ENCODE measurements at places on chromosomes 12 and 14.

DNA sequence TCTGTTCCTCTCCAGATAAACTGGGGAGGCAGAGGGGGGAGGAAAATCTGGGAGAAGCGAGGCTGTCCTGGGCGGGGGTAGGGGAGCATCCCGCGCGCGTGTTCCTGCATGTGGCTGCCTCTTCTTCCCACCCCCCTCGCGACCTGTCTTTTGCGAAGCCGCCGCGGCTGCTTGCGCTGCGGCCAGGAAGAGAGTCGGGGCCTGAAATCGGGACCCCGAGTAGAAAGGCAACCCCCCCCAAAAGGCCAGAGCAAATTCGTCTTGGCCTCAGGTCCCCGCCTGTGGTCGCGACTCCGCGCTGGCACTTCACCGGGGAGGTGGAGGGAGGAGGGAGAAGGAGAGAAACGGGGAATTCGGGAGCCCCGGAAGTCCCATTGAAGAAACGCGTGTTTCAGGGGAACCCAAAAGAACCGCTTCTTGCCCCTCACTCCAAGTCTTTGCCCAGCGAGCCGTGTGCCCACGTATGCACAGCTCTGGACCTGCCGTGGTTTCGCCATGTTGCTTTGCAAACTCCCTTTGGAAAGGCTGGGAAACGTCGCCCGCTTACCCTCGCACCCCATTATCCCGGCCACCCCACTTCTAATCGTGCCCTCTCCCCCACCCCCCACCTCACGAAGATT is 944 bp downstream of the CCND2 start:
- DNase-seq, result no peak

- DNase-seq, result no peak
Measured at GRCh38 chr14:34437729-34438080, 24.3 kb downstream of the SPTSSA start.

DNA sequence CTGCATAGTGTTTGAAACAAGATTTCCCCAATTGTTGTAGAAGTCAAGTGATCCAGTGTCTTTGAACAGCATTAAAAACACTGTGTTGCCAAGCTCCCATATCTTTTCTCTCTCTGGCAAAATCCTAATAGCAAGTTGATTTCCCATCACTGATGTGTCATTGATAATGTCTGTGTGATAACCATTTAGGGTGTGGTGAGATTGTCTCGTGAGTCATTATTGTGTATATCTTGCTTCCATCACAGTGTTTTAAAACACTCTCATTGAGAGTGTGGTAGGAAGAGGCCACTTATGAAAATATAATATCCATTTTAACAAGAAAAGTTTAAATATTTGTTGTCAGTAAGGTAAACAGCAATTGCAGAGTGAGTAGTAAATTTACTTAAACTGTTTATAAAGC is 74.7 kb downstream of the PRORP start:
- no peak for DNase-seq

GRCh38 chr12:79883216-79883615 is 51.7 kb downstream of the PPP1R12A start:
- peak; percentile 7 for DNase-seq

DNA sequence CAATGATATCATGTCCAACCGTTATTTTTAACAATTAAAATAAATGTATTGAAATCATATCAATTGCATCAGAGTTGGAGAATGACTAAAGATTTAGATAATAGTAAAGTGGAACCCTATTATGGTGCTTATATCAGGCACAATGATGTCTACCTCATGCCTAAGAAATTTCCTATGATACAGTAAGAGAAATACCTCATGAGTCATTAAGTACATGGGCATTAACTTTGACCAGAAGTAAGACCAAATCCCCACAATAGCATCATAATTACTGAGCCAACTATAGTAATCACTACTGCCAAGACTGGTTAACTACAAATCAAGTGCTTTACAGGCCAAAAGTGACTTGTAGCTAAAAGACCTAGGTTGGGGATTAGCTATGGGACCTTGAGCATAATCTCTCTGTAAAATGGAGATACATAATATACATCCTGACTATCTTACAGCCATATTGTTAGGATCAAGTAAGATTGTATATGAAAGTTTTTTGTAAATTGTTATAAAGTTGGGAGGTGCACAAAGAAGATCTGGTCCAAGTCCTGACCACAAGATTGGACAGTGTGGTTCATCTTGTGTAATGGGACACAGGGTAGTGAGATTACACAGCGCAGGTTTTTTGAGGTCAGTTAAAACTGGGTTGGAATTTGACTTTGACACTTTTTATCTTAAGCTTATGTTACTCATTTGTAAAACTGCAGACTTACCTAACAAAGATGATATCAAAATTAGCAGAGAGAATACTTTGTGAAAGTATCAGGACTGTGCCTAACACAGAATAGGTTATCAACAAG is 60.5 kb downstream of the ERGIC2 start:
- DNase-seq, result peak; percentile 88

DNA sequence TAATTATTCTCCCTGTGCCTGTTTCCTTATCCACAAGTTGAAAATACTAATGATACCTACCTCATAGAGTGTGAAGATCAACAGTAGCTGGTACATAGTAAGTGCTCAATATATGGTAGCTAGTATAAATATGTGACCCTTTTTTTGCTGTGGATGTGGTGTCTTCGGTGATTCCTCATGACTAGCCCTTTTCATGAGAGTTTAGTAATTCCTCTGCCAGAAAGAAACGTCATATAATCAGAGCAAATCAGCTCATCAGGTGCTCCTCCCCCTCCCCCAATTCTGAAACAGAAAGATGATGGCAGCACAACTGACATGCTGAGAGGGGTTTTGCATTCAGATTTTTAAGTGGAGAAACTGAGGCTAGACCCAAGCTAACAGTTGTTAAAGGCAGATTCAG is 210.8 kb downstream of the SLC41A2 start:
- no peak for DNase-seq
